ENCODE measurements at places on chromosomes 1 and 21.

GRCh38 chr1:152970495-152970894 is at the start of gene SPRR4:
Gene SPRR4 (plus strand): TSS chr1:152970648. CDS start chr1:152971891, 1,243 bp downstream.
- peaks cover 6% of the 10 kb centered on the region for H3K27me3 ChIP-seq
- H3K4me1 ChIP-seq = peaks cover 9% of the 10 kb centered on the region
- no peak within 1 kb of the TSS for H3K4me3 ChIP-seq
- no peak within 1 kb of the TSS for H3K27ac ChIP-seq
- no peaks in the 10 kb centered on the region for H3K36me3 ChIP-seq
- DNase-seq = no peak

DNA sequence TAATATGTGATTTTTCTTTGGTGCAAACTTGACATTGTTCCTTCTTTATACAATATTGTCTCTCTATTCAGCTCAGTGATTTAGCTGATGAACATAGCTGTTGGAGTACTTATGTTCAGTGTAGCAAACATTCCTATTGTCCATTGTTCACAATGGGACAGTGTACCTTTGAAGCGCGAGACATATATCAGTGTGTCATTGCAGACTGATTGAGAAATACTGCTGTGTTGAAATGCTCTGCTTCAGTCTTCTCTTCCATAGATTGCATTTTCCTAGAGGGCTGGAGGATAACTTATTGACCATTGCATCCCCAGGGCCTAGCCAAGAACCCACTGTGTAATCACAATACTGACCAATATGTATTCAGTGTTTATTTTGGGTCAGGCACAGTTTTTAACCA is 46.5 kb downstream of the HLX start:
- no peak overlapping the region for H3K4me3 ChIP-seq
- H3K36me3 ChIP-seq = no peaks in the 10 kb centered on the region
- H3K4me1 ChIP-seq = no peaks in the 10 kb centered on the region
- H3K27me3 ChIP-seq = peaks cover 3% of the 10 kb centered on the region

DNA sequence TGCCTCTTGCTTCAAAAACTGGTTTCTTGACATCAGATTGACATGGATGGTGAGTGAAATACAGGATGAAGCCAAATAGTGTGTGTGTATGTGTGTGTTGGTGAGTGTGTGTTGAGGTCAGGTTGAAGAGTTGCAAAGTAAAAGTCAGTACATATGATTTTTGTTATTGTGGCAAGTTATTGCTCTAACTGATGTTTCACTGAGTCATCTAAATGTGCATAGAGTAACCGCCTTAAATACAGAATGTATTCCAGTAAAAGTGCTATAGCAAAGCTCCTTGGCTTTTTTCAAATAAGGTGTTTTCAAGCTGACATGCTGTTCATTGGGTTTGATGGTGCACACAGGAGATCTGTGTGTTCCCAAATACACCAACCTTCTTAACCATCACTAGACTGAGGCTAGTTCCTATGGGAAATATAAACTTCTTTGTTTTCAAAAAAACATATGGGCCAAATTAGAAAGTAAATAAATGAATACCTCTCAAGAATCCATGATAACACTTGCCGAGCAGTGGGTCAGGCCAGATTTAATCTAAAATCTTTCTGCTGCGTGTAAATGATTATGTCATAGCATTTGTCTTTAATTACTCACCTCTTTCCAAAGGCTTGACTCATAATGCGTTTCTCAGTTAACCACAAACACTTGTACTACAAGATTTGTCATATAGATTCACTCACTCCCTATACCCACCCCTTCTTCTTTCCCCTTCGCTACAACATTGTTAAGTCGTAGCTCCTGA is 151.1 kb downstream of the LYPLAL1 start:
- H3K4me3 ChIP-seq = no peak overlapping the region
- no peak overlapping the region for H3K27ac ChIP-seq
- peak; percentile 10 for DNase-seq
- H3K36me3 ChIP-seq = no peaks in the 10 kb centered on the region
- peaks cover 24% of the 10 kb centered on the region for H3K27me3 ChIP-seq

- H3K36me3 ChIP-seq = no peaks in the 10 kb centered on the region
- peaks cover 2% of the 10 kb centered on the region for H3K4me1 ChIP-seq
- no peak for DNase-seq
Measured at GRCh38 chr1:62356257-62356835, 37.1 kb upstream of the KANK4 start.

- H3K4me3 ChIP-seq = no peak overlapping the region
- H3K4me1 ChIP-seq = no peaks in the 10 kb centered on the region
- DNase-seq = no peak
- H3K27ac ChIP-seq = no peak overlapping the region
Measured at GRCh38 chr1:165564561-165564960, 20.8 kb downstream of the LRRC52 start.

DNA sequence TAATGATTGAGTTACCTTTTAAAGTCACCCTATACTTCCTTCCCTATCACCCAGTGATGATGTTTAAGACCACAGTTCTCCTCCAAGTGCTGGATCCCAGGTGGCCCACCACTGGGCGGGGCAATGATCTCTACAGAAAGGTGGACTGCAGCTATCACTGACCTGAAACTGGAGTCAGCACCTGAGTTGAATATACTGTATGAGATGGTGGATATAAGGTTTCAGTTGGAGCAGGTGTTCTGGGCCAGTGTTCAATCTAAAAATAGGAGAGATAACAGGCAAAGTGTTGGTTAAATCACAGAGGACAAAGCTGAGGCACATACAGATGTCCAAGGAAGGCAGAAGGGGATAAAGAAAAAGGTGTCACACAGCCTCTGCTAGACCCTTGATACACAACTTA is 96.6 kb downstream of the SIPA1L2 start:
- H3K27me3 ChIP-seq = peaks cover 7% of the 10 kb centered on the region
- H3K4me3 ChIP-seq = no peak overlapping the region
- H3K36me3 ChIP-seq = no peaks in the 10 kb centered on the region
- no peak overlapping the region for H3K27ac ChIP-seq

DNA sequence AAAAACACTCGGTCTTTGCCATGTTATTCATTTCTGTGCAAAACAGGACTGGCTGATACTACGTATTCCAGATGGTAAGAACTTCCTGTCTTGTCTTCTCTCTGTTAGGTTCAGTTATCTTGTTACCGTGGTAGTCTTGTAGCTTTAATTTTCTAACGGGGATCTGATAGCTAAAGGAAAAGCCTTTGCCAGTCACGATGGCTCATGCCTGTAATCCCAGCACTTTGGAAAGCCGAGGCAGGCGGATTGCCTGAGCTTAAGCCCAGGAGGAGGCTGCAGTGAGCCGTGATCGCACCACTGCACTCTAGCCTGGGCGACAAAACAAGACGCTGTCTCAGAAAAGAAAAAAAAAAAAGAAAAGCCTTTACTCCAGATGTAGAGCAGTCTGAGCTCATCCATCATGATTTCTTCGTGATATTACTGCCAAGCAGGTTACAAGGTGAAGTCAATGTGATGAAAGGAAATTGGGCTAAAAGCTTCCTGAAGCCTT is 11.1 kb upstream of the MSTO1 start:
- DNase-seq = no peak
- peaks cover 10% of the 10 kb centered on the region for H3K4me1 ChIP-seq
- H3K27me3 ChIP-seq = no peaks in the 10 kb centered on the region
- peak overlapping the region; percentile 76 for H3K4me3 ChIP-seq

- H3K27ac ChIP-seq = peak overlapping the region; percentile 92
- no peaks in the 10 kb centered on the region for H3K36me3 ChIP-seq
- peaks cover 2% of the 10 kb centered on the region for H3K27me3 ChIP-seq
- no peak for DNase-seq
Measured at GRCh38 chr1:51729824-51730301, 113.0 kb downstream of the OSBPL9 start.

DNA sequence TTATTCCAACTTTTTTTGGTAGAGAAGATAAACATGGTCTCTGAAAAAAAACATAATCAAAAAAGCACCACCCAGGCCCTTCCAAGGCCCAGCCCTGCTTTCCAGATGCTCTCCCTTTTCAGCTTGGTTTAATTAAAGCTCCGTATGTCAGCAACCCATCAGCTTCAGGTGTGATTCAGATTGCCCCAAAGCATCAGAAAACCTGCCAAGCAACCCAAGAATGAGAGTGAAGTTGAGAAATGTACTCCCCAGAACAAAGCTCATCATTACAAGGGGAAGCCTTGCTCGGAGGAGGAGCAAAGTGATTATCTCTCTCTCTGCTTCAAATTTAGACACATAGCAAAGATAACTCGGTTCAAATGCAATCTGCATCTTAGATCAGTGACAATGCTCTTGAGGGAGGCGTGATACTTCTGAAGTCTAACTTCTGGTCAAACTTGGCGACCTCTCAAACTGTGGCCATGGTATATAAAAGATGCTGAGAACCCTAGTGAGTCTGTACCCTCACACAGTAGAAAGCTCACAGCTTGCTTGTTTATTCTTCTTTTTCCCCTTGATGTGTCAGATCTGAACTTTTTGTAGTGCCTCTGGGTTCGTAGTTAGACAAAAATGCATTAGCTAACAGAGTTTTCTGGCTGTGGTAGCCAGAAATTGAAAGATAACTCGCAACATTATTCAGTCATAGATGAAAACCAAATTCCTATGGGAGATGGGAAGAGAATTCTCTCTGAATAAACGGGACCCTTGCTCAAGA is 63.3 kb upstream of the ZC3H11B start:
- no peaks in the 10 kb centered on the region for H3K27me3 ChIP-seq
- no peak overlapping the region for H3K27ac ChIP-seq
- DNase-seq = no peak
- no peaks in the 10 kb centered on the region for H3K36me3 ChIP-seq

GRCh38 chr1:114199017-114199594 is 45.4 kb upstream of the SYT6 start:
- H3K36me3 ChIP-seq = no peaks in the 10 kb centered on the region
- H3K4me3 ChIP-seq = no peak overlapping the region
- no peak for DNase-seq
- H3K27ac ChIP-seq = no peak overlapping the region
- peaks cover 18% of the 10 kb centered on the region for H3K27me3 ChIP-seq

DNA sequence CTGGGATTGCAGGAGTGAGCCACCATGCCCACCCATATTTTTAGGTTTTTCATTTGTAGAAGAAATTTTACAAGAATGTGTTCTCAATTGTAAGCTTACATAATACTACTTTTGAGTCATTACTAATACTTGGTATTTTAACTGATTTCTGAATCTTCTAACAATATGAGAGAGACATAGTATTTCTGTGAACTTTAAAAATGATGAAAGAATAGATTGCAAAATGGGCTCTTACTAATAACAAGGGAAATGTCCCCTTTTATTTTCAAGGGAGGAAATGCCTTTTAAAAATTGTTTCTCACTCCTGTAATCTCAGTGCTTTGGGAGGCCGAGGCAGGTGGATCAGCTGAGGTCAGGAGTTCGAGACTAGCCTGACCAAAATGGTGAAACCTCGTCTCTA is 5.9 kb downstream of the AGO3 start:
- DNase-seq = no peak
- peaks cover 10% of the 10 kb centered on the region for H3K36me3 ChIP-seq
- peaks cover 39% of the 10 kb centered on the region for H3K4me1 ChIP-seq
- H3K4me3 ChIP-seq = no peak overlapping the region
- no peak overlapping the region for H3K27ac ChIP-seq
- no peaks in the 10 kb centered on the region for H3K27me3 ChIP-seq

Measured in T-helper 2 cell treated with Interferon-gamma antibody and Interleukin-4, amounts not matched to agents 5 μg/mL and 100 μg/mL, for 36 hours (primary cell).